ENCODE measurements at places on chromosomes 12 and 14.

- DNase-seq: no peak
These were observed 59.5 kb downstream of the LRIG3 start for GRCh38 chr12:58860788-58861240.

GRCh38 chr14:69317102-69317755 is 57.3 kb downstream of the GALNT16 start:
- DNase-seq: no peak

DNA sequence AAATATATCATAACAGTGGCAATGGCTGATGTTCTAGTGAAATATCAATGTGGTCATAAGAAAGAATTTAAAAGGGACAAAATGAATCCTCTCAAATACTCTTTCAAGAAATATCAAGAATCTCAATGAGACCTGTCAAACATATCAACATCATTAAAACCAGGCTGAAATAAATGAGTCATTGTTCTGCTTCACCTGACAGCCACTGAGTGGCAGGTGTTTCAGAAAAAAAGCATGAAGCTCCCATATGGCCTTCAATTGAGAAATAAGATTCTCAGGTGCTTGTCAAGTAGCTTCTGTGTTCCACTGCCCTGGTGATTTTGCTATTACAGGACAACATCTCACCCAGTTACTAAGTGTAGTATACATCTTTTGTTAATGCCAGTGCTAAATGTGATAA is 21.5 kb downstream of the ANAPC5 start:
- DNase-seq: no peak

DNA sequence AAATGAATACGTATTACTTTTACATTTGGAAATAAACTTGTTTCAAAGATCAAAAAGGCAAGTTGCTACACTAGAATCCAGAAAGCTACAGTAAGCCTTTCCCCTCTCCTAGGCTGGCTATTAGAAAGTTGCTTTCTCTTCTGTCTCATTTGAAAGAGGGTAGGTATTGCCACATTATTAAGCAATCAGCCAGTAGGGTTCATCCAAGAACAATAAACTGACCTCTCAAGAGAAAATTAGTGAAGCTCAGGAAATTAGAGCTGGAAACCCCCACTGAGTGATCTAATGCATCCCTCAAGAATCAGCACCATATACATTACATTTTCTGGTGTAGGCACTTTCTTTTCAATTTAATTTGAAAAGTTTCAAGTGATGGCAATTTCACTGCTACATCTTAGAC is 4.5 kb upstream of the TMEM233 start:
- DNase-seq: no peak

- no peak for DNase-seq
These were observed 50.0 kb upstream of the TCL1A start for GRCh38 chr14:95763875-95764274.

GRCh38 chr12:69840727-69841126 is 15.7 kb downstream of the MYRFL start:
- DNase-seq: no peak

DNA sequence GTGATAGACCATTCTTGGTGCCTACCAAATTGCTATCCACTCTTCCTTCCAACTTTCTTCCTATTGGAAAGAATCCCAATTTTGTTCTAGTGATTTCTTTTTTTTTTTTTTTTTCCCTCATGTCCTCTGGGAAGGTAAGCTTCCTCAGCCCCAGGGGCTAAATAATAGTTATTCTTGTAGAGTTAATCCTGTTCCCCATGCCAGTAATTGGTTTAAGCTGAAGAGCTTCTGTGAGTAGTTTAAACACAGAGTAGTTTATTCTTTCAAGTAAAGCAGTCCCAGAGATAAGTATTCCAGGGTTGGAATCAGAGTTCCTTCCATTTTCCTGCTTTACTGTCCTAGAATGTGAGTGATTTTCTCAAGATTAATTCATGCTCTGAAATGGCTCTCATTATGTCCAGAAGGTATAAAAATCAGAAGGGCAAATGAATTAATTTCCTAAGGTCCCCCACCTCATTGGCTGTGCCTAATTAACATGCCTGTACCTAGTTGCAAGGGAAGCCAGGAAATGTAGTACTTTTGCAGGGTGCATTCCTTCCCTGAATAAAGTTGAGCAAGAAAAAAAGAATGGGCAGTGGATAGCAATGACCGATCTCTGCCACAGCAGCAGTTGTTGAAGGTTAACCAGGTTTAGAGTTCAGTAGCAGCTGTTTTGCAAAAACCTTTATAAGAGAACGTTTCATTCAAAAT is 97.8 kb downstream of the PLEKHA5 start:
- no peak for DNase-seq

DNA sequence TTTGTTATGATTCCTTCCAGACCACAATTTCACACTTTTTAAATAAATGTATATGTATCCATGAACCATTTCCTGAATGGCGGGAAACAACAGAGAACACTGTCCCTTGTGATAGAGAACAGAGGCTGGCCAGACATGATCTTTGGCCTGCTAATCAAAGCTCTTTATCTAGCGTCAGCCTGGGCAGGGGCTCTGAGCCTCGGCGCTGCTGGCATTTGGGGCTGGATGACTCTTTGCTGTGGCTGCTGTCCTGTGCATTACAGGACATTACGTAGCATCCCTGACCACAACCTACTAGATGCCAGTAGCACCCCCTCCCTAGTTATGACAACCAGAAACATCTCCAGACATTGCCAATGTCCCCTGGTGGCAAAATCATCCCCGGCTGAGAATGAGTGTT is 77.7 kb downstream of the DNAH10 start:
- no peak for DNase-seq

GRCh38 chr14:56293506-56293905 is 175.3 kb downstream of the PELI2 start:
- no peak for DNase-seq

DNA sequence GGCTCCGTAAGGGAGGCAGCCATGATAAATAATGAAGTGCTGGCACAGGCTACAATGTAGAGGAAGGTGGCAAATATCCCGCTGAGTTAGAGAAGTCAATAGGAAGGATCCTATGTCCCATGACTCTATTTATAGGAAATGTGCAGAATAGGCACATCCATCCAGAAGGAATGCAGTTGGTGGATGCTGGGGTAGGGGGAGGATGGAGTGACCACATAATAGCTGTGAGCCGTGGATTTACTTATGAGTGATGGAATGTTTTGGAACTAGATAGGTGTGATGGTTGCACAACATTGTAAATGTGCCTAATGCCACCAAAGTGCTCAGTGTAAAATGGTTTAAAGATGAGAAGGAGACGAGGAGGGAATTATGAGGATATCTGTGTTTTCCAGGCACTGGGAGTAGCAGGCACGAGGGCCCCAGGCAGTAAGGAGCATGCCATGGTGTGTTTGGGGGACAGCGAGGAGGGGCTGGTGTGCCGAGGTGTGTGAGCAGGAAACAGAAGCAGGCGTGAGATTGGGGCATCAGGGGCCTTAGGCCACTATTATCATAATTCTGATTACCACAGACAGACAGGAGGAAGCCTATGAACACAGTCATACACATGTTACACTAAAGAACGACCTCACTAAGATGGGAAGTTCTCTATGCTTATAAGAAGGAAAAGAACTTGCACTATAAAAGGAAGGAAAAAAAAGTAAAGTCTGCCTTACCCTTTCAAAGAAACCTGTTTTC is 837.3 kb upstream of the TMEM132C start:
- DNase-seq: no peak

DNA sequence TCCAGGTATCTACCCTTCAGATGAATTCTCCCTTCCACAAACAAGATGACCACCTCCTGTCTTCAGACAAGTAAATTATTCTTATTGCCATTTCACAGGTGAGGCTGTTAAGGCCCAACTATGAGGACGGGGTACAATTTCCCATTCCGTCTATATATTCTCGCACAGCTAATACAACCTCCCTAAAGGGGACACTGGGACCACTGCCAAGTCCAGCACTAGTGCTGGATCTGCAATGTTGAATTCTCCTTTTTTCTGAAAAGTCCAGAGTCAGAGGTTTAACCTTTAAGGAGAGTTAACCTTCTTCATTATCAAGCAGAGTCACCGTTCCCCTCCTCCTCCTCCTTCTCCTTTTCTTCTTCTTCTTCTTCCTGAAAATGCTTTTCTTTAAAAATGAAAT is 130.4 kb upstream of the PARP11 start:
- DNase-seq: no peak

- no peak for DNase-seq
These were observed 44.2 kb upstream of the FOS start for GRCh38 chr14:75234173-75235115.

DNA sequence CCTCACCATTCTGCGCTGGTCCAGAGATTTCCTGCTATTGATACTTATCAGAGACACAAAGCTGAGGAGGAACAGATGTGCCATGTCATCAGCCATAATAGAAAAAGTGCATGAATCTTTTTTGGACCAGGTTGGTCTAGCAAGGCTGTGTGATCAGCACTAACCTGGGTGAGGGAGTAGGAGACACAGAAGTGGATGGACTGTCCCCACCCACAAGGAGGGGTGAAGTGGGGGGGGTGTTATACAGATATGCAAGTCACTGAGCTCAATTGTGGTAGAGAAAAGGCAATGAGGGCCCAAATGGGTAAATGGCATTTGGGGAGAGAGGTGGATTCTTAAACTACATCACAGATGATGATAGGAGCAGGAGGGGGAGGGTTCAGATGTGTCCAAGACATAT is 123.0 kb downstream of the SAMD4A start:
- peak; percentile 6 for DNase-seq

GRCh38 chr14:94613720-94614644 is 1.8 kb downstream of the SERPINA3 start:
- DNase-seq: no peak

DNA sequence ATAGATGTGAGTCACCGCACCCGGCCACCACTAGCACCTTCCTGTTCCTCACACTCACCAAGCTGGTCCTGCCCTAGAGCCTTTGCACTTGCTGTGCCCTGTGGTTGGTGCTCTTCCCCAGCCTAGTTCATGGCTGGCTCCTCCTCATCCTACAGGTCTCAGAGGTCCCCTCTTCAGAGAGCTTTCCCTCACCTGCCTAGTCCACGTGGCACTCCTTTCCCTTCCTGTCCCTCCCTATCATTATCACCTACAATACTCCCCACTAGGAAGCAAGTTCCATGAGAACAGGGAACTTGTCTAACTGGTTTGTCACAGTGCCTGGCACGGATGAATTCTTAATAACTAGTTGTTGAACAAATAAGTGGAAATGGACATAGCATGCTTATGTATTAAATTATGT is 24.0 kb upstream of the TMED10 start:
- DNase-seq: no peak

DNA sequence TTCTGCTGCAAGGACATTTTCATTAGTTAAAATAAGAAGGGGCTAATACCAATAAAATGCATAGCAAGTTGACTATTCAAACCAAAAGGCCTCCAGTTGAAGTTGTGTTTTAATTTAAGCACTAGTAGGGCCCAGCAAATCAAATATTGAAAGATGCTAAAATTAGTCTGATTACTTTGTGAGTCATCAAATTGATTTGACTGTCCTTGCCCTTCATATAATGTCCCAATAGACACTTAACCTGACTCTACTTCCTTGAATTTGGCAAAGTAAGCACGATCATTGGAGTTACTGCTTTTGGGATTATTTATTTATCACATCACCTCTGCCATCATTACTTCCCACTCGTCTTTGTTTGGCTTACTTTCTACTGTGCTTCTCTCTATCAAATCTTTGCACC is 798.5 kb downstream of the DIO2 start:
- DNase-seq: no peak

GRCh38 chr12:119374635-119375034 is 40.1 kb downstream of the CCDC60 start:
- DNase-seq: no peak

DNA sequence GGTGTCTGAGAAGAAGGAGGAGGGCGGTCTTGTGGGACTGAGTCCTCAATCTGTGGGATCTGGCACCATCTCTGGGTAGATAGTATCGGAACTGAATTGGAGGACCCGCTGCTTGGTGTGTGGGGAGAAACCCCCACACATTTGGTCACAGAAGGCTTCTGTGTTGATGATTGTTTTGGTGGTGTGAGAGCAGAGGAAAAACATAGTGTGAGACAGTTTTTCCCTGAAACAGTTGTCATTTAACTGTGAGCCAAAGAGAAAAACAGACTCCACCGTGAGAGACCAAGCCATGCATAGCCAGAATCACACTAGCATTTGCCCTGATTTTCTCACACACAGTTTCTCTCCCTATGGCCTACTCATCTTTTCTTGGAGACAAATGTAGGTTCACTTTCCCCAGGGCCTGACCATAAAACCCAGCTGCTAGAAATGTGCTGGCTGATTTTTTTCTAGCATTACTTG is 91.4 kb upstream of the FLRT2 start:
- no peak for DNase-seq

DNA sequence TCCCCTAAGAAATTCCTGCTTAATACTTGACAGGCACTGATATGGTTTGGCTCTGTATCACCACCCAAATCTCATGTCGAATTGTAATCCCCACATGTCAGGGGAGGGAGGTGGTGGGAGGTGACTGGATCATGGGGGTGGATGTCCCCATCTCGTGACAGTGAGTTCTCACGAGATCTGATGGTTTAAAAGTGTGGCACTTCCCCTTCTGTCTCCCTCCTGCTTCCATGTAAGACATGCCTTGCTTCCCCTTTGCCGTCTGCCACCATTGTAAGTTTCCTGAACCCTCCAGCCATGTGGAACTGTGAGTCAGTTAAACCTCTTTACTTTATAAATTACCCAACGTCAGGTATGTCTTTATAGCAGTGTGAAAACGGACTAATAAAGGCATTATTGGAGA is 198.0 kb downstream of the FOXN3 start:
- DNase-seq: no peak

- DNase-seq: no peak
These were observed 21.7 kb upstream of the CRIP2 start for GRCh38 chr14:105452963-105453362.

DNA sequence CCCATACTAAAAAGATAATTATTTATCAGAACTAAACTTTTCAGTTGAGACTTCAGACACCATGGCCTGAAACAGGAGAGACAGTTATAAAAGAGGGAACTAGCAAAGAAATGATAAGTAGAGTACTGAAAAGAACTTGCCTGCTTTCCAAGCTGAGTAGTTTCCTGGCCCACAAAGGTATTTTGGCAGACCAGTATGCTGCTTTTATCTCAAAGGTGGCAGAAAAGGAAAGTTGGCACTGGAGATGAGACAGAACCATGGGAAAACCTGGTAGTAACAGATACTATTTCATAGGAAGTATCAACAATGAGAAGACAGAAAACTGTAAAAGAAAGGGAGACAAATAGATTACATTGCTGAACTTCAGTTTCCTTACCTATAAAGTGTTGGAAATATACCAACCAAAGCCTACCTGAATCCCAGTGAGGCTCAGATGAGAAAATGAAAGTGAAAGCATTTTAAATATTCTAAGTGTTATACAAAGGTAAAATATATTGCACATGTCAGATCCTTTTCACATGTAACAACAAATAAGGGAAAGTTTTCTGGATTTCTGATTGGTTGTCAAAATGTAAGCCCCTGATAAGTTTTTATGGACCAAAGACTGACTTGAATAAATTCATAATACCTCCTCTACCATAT is 155.3 kb upstream of the FSCB start:
- no peak for DNase-seq

- DNase-seq: no peak
These were observed 186.6 kb downstream of the CALM1 start for GRCh38 chr14:90583427-90583826.

- DNase-seq: no peak
These were observed 3.4 kb upstream of the RNASE8 start for GRCh38 chr14:21054123-21054767.

GRCh38 chr14:83289896-83290295 is 1756.2 kb upstream of the SEL1L start:
- DNase-seq: no peak

- DNase-seq: no peak
These were observed 2.8 kb downstream of the NXPH4 start for GRCh38 chr12:57219205-57219992.
